ENCODE measurements at places on chromosomes 4 and X.

DNA sequence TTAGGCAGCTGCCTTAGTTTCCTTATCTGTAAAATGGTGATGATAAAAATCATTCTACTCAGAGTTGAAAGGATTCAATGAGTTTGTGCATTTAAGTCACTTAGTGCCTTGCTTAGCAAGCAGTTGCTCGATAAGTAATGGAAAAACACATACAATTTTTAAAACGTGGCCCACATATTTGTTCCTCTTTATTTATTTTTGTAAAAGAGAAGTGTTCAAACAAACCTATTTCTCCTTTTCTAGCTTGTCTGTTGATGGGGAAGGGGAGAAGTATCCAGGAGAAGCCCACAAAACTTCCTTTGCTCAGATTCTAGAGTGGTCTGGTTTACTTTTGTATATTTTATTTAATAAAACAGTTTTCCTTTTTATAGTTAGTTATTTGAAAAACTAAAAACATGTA, 3.3 kb upstream of the HPGDS start:
- no peak for DNase-seq

GRCh38 chrX:2468261-2469195, 32.2 kb downstream of the DHRSX start:
- no peak for DNase-seq

DNA sequence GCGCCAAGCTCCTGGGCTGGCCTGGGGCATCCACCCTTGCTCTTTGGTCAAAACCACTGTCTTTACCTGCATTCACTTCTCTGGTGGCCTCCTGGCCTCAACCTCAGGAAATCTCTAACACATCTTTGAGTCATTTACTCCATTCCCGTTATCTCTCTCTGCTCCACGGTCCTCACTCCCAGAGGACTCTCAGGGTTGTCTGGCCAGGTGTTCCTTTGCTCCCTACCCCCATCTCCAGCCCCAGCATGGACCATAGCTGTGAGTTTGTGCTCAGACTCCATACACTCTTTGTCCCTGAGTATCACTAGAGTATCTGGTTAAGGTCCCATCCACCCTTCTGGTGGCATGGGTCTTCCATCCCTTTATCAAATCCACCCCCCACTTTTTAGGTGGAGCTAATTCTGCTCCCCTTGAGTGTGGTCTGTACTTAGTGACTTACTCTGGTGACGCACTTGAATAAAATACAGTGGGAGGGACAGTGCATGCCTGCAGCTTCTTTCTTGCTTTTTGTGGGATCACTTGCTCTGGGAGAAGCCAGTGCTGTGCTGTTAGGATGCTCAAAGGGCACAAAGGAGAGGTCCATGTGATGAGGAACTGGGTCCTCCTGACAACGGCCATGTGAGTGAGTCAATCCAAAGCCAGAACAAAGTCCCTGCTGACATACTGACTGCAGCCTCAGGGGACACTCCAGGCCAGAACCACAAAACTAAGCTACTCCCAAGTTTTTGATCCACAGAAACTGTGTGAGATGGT, 44.3 kb downstream of the IGFBP7 start:
- no peak for DNase-seq

DNA sequence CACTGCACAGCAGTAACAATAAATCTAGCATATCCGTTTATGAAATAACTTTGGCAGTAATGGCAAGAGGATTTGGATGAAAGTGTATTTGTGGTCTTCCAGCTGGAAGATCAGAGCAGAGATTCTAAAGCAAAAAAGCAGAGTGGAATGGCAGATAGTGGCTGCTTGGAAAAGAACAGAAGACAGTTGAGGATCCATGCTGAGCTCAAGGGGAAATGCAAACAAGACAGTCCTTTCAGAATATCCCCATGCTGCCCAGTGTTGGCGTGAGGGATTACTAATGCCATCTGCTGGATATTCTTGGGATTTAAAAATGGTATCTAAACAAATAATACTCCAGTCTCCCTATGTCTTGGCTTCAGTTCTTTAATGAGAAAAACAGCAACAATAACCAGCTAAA, 629.1 kb upstream of the ATOH1 start:
- no peak for DNase-seq

GRCh38 chr4:115233600-115233999, 120.2 kb upstream of the NDST4 start:
- DNase-seq = no peak

- no peak for DNase-seq
Measured at GRCh38 chr4:38323141-38323641, 340.8 kb upstream of the KLF3 start.

DNA sequence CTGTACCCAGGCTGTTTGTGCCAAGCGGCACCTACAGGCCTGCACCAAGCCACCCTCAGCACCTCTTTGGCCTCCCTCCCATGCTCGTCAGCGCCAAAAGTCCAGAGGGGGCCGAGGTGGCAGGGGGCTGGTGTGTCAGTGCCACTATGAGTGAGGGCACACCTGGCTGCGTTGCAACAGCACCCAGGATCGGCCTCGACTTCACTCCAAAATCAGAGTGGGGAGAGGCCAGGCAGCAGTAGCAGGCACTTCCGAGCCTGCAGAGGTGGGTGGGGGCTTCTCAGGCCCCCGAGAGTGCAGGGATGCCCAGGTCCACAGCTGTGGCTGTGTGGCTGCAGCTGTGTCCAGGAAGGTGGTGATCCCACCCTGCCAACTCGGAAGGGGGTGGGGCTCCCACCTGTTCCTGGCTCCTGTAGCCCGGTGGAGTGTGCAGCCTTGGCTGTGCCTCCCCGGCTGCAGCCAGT, 58.5 kb downstream of the PPA2 start:
- no peak for DNase-seq

- no peak for DNase-seq
Measured at GRCh38 chrX:24396236-24396930, 35.9 kb downstream of the SUPT20HL1 start.

- DNase-seq = no peak
Measured at GRCh38 chr4:130028552-130028951, 932.6 kb downstream of the C4orf33 start.

DNA sequence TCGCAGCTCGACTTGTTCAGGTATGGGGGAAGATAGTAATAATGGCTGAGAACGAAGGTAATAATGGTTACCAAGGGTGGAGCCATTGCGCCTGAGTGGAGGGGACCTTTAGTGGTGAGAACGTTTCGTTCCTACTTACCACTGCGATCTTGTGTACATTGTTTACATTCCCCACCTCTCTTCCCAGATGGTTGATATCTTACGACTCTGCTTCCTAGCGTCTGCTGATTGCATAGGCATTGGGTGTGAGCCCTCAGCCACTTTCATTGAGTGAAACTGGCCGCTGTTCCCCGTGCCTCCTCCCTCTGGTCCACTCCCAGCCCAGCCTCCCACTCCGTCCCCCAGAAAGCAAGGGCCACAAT, 850 bp downstream of the IGBP1 start:
- no peak for DNase-seq

DNA sequence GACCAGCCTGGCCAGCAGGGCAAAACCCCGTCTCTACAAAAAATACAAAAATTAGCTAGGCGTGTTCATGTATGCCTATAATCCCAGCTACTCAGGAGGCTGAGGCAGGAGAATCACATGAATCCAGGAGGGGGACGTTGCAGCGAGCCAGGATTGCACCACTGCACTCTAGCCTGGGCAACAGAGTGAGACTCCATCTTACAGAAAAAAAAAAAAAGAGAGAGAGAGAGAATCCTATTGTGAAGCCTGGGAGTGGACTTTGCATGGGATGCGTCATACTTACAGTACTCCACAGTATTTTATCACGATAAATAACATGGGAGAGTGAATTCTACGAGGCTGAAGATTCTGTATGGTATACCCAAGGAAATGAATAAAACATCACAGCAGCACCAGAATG, 139.6 kb downstream of the AASDH start:
- DNase-seq = no peak

DNA sequence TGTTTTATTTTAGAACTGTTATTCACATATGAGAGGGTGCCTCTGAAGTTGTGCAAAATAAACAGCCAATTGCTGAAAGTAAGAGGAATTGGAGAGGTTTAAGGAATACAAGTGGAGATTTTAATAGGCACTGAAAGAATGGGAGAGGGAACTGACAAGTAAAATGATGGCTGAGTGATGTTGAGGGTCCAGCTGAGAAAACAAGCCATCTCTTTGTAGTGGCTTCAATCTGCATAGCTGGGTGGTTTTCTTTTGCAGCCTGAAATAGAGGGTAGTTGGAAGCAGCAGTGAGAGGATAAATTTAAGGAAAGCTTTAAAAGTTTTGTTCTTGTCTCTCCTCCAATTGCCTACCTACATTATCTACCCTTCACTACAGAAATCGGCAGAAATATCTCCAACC, 106.7 kb upstream of the DGKK start:
- DNase-seq = no peak

DNA sequence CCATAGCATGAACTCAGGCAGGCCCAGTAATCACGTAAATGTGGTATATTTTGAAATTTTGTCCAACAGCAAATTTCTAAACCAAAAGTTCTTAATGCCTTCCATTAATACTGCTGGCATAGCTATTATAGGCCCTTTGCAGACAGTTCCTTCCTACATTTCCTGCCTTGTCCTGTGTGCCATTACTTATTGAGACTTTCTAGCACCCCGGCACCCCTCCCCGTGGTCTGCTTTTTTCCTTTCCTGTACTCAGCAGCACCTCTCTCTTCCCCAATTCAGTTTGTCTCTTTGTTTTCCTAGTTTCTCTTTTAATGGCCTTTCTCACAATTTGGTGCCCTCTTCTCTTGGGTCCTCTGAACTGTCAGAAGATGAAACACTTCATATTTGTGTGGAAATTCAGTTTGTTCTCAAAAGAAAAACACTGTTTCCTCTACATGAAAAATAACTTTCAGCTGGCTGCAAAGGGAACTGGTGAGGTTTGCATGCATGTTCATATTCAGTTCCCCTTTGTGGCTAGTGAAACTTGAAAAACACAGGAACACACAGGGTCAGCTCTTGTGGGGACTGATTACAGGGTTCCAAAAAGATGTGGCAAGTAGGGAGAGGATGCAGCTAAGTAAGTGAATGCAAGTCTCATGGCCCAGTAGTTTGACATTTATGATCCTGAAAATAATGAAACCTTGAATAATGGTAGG, 17.1 kb downstream of the GPR34 start:
- DNase-seq = no peak

DNA sequence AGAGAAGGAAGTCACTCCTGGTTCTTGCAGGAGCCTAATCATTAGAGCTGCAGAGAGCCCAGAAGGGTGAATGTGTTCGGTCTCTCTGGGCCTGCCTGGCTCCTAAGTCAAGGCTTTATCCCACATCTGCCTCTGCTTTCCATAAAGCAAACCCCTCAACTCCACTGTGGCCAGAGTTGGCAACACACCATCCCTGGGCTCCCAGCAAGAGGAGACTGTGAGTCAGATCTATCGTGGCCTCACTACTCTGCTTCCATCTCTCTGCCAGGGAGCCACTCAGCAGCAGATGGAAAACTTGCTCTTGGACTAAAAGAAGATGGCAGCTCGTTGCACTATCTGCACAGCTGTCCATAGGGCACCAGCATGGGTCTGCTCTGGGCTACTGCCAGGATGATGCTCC, 348.2 kb downstream of the FBXW7 start:
- no peak for DNase-seq

DNA sequence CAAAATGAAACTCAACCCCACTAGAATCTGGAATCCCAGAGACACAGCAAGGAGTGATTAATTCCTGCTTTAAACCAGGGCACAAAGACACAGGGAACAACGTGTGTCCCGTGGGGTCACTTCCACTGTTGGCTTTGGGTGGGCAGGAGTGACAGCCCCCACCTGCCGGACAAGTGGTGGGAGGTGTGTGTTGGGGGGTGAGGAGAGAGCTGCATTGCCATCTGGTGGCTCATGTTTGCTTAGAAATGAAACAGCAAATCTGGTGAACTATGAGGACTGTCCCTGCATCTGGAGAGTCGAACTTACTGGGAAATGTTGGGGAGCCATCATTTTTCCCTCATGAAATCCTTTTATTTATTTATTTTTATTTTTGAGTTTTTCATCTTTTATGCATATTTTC, 75.9 kb upstream of the AFAP1 start:
- DNase-seq = no peak

- peak; percentile 41 for DNase-seq
Measured at GRCh38 chrX:17860179-17860780, 818 bp downstream of the RAI2 start.

DNA sequence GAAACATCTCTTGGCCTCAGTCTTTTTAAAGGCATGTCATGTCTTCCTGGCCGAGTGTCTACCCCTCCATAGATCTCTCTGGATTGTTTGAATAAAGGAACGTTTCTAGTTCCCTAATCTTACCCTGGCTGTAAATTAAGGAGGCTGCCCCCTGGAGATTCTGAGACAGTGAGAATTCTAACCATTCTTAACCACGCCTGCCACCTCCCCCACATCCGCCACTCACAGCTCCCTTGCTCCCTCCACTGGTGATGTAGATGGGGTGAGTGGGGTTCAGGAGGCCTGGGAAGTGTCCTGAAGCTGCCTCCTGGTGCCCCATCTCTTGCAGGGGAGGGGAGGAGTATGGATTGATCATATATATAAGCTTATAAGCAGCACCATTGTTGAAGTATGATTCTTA, 48.0 kb upstream of the TRIM2 start:
- no peak for DNase-seq

- no peak for DNase-seq
Measured at GRCh38 chrX:10741550-10741949, 121.2 kb upstream of the MID1 start.

DNA sequence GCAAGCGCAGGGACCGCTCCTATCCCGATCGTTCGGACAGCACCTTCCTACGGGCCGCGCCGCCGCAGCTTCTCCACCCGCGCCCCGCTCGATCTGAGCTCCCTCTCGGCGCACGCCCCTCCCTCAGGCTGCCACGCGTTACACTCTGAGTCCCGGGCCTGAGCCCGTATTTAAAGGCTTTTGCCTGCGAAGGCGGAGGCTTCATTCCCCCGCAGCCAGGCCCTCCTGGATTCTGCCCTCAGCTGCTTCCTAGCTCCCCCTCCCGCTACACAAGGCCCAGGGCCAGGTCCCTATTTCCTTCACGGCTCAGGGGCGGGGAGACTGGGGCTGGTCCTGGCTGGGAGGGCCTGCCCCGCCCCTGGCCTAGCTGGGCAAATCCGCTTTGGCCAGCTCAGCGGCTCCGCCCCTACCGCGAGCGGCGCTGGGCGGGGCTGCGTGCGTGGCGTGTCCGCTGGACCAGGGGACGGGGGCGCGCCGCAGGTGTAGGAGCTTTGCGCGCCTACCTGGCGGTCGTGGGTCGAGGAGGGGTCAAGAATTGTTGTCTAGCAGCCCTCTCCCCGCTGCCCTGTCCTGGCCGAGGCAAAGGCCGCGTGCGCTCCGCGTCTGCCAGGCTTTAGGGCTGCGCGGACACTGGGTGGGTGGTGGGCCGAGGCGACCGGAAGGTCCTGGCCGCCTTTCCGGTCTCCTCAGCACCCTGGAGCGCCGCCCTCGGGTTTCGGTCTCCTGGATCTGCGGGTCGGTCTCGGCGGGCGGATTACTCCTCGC, at the start of gene UGDH:
TSS of gene UGDH (minus strand) at position 144 of the 765 bp plus-strand sequence. CDS start 5,927 bp downstream, outside the sequence.
- peak; percentile 98 for DNase-seq

DNA sequence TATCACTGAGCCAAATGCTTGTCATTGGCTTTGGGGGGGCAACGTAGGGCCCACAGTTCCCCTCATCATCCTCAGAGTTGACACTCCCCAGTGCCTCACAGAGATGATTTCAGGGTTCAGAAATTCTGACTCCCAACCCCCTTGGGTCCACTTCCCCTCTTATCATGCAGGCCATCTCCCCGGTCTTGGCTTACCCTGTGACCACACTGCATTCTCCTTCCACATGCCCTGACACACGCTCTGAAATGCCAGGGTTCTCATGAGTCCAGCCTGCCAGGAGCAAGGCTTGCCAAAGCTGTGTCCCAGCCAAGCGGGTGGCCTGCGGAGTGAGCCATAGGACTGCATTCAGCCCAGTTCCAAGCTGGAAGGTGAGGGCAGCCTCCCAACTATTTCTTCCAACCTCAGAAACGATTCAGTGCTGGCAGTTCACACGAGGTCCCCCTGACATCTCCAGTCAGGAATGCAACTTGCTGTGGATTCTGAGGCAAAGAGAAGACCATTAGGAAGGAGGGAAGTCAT, 101.2 kb downstream of the SMIM20 start:
- peak; percentile 80 for DNase-seq

Measured in left ventricle myocardium superior (tissue), 1 donor.